ENCODE measurements at places on chromosomes 4 and X. TPM values are rescaled to one million over a fixed set of nuclear protein-coding genes. Genes with fewer than 3 reads are reported as not detected.

- DNase-seq = no peak
These were observed 1492.7 kb upstream of the IGFBP7 start for GRCh38 chr4:58602731-58603359.

DNA sequence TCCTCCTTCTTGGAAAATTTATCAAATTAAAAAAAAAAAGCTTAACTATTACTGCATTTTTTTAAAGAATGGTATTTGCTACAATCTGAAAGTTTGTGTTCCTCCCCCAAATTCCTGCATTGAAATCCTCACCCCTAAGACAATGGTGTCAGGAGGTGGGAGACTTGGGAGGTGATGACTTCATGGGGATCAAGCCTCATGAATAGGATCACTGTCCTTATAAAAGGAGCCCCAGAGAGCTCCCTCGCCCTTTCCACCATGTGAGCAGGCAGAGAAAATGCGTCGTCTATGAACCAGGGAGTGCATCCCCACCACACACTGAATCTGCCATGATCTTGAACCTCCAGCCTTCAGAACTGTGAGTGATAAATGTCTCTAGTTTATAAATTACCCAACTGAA is 38.0 kb downstream of the DHRSX start:
- no peak for DNase-seq

- peak; percentile 24 for DNase-seq
These were observed 96.8 kb downstream of the ARSJ start for GRCh38 chr4:113882668-113883067.

DNA sequence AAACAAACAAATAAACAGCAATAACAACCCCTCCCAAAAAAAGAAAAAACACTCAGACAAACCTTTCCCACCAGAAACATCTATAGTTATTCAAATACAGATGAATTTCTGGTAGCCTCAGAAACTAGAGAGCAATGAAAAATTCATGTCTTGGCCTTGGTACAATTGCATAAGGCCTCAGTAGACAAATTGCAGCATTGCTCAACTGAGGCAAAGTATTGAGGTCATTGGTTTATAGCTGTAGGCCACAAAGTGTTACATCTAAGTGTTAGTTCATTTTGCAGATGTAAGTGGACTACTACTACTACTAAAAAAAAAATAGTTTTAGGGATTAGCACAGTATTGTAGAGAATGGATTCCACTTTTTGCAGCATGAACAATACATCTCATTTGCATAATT is 2268.3 kb downstream of the ARAP2 start:
- DNase-seq = no peak

GRCh38 chrX:150771116-150771515 is 77.9 kb downstream of the MTMR1 start:
- no peak for DNase-seq

DNA sequence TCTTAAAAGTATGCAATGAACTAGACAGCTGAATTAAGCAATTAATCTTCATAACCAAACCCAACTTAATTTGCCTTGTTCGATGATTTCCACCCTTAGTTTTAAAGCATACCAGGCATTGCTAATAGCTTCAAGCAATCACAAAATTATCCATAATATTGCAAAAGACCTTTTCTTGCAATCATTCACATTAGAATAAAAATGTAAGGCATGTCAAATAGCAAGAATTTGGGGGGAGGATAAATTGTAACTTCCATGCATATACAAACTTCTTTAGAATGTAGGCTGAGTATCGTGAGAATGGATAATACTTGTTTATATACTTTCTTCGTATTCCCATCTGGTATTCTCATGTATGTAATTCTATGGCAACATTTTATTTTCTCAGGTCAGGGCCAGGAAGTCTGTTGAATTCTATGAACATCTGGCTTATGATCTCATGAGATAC is 28.7 kb upstream of the BMP2K start:
- DNase-seq = no peak

DNA sequence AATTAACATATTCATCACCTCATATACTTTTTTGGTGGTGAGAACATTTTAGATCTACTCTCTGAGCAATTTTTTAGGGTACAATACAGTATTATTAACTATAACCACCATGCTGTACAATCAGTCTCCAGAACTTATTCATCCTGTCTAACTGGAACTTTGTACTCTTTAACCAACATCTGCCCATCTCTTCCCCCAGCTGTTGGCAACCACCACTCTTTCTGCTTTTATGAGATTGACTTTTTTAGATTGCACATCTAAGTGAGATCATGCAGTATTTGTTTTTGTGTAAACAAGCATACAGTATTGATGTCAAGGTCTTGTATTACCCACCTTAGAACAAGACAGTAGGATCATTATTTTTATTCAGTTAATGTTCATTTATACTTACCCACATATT is 516.8 kb downstream of the RPA4 start:
- DNase-seq = no peak

- no peak for DNase-seq
These were observed 73.8 kb downstream of the FBXW7 start for GRCh38 chr4:152462047-152462446.

- no peak for DNase-seq
These were observed 312.3 kb upstream of the DKK2 start for GRCh38 chr4:107348188-107349050.

The ZBTB49 gene
- total RNA-seq = 0.69 TPM

The ADH1B gene
- not detected for total RNA-seq

Data from renal cortical epithelial cell (primary cell).